ENCODE measurements at places on chromosomes 6 and 20.
A peak's percentile ranks its signal among the peaks of the same experiment; 100 is the strongest.

DNA sequence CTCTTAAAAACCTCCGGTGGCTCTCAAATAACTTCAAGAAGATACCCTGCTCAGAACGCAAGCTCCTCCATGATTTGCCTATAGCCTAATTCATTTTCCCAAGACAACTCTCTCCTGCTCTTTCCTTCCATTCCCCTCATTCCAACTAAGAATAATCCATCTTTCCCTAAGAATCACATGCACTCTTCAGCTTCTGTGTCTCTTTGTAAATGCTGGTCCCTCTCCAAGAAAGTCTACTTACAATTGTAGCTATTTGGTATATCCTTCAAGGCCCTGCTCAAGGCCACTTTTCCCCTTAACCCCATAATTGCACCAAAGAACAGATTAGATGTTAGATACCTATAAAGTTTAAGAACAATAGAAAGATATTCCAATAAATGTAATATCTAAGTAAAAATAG lies 7.4 kb upstream of the HEY2 start:
- no peaks in the 10 kb centered on the region for H3K36me3 ChIP-seq
- DNase-seq: no peak
- H3K4me3 ChIP-seq: no peak overlapping the region

- DNase-seq: peak; percentile 5
- H3K36me3 ChIP-seq: peaks cover 27% of the 10 kb centered on the region
- peaks cover 30% of the 10 kb centered on the region for H3K4me1 ChIP-seq
- H3K27me3 ChIP-seq: no peaks in the 10 kb centered on the region
- no peak overlapping the region for H3K4me3 ChIP-seq
Measured at GRCh38 chr20:13819885-13820645, 35.2 kb downstream of the NDUFAF5 start.

- H3K27ac ChIP-seq: no peak overlapping the region
- no peak for DNase-seq
- peaks cover 28% of the 10 kb centered on the region for H3K27me3 ChIP-seq
- peaks cover 1% of the 10 kb centered on the region for H3K36me3 ChIP-seq
- peaks cover 3% of the 10 kb centered on the region for H3K4me1 ChIP-seq
Measured at GRCh38 chr20:9070304-9070703, 1.4 kb downstream of the PLCB4 start.

GRCh38 chr6:14838133-14838583 lies 407.7 kb upstream of the JARID2 start:
- H3K4me1 ChIP-seq: peaks cover 14% of the 10 kb centered on the region
- no peak overlapping the region for H3K27ac ChIP-seq
- H3K27me3 ChIP-seq: peaks cover 18% of the 10 kb centered on the region
- DNase-seq: no peak
- H3K36me3 ChIP-seq: no peaks in the 10 kb centered on the region

GRCh38 chr6:137743493-137743892 lies 123.6 kb upstream of the TNFAIP3 start:
- H3K27me3 ChIP-seq: no peaks in the 10 kb centered on the region
- no peak for DNase-seq
- H3K36me3 ChIP-seq: no peaks in the 10 kb centered on the region
- peaks cover 30% of the 10 kb centered on the region for H3K4me1 ChIP-seq

- H3K27ac ChIP-seq: no peak overlapping the region
- H3K36me3 ChIP-seq: peaks cover 1% of the 10 kb centered on the region
- H3K27me3 ChIP-seq: no peaks in the 10 kb centered on the region
Measured at GRCh38 chr20:36849333-36850065, 26.4 kb upstream of the TLDC2 start.

GRCh38 chr6:30234356-30234755 lies 21.1 kb upstream of the TRIM26 start:
- DNase-seq: no peak
- no peak overlapping the region for H3K4me3 ChIP-seq
- no peak overlapping the region for H3K27ac ChIP-seq
- H3K27me3 ChIP-seq: peaks cover 33% of the 10 kb centered on the region

DNA sequence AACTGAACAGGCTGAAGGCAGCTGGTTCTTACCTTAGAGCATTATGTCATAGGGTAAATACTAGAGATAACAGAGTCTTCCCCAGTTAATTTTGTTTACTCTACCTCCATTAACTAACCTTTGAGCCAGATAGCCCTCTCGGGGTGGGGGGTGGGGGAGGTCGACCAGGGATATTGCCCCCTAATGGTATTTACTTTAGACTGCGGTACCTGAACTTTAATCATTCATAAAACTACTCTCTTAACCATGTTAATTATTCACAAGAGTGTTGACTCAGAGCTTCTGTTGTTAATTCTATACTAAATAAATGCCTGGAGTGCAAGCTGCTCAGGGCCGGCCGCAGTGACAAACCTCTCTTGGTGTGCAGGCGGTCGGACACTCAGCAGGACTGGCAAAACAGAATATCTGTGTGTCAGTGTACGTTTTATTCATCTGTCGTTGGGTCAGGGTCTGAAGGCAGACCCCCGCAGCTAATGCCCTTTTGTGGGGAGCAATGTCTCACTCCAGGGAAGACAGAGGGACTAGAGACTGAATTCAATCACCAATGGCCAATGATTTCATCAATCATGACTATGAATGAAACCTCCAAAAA lies 152.4 kb upstream of the COL21A1 start:
- peaks cover 1% of the 10 kb centered on the region for H3K27me3 ChIP-seq
- H3K4me3 ChIP-seq: no peak overlapping the region
- no peak overlapping the region for H3K27ac ChIP-seq
- no peaks in the 10 kb centered on the region for H3K4me1 ChIP-seq
- peaks cover 1% of the 10 kb centered on the region for H3K36me3 ChIP-seq

DNA sequence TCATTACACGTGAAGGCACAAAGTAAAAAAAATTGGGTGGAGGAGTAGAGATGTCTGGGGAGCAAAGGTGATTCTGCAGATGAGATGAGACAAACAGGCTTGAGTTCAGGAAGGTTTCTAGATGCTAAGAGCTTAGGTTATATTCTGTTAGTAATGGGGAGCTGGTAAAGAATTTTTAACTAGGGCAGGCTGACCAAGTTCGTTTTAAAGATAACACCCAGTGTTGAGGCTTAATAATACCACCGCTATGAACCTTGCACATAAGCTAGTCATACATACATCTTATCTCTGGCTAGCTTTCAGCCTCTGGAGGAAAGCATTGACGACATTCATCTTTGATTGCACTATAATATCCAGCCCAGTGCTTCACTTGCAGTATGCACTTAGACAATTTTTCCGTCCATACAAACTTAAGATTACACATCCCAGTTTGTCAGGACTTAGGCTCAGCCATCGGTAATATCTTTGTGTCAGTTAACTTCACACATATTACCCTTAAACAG lies 12.1 kb downstream of the NHSL1 start:
- no peaks in the 10 kb centered on the region for H3K27me3 ChIP-seq
- no peaks in the 10 kb centered on the region for H3K36me3 ChIP-seq
- H3K4me1 ChIP-seq: peaks cover 7% of the 10 kb centered on the region
- no peak for DNase-seq

- no peak for DNase-seq
- no peaks in the 10 kb centered on the region for H3K36me3 ChIP-seq
- H3K27ac ChIP-seq: no peak overlapping the region
- H3K27me3 ChIP-seq: peaks cover 20% of the 10 kb centered on the region
- no peak overlapping the region for H3K4me3 ChIP-seq
Measured at GRCh38 chr6:139640448-139640847, 266.0 kb upstream of the CITED2 start.

DNA sequence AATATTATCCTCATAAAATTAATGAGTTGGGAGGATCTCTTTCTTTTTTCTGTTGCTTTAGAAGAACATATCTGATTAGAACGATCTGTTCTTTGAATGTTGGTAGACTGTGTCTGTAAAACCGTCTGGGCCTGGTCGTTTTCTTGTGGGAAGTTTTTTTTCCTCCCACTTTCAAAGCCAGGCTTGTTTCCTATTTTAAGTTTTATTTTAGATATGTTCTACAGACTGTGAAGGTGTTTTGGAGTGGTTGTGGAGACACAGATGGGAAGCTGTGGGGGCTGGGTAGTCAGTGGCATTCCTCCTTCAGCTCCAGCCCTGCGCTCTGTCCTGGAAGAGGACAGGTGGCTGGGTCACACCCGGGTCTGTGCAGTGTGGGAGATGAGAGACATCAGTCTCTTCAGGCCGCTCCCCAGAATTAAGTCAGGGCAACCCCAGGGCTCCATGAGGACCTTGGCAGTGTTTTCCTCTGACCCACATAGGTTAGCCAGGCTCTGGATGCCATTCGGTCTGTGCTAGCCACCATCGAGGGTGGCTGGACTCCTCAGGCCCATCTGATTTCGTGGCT lies 92.0 kb upstream of the SCP2D1 start:
- H3K4me1 ChIP-seq: peaks cover 17% of the 10 kb centered on the region
- no peak overlapping the region for H3K27ac ChIP-seq
- no peak overlapping the region for H3K4me3 ChIP-seq

GRCh38 chr20:6045566-6045965 lies 8.3 kb downstream of the LRRN4 start:
- DNase-seq: no peak
- no peak overlapping the region for H3K4me3 ChIP-seq
- H3K27ac ChIP-seq: no peak overlapping the region
- H3K36me3 ChIP-seq: peaks cover 12% of the 10 kb centered on the region

- no peak overlapping the region for H3K27ac ChIP-seq
- H3K4me1 ChIP-seq: no peaks in the 10 kb centered on the region
- H3K4me3 ChIP-seq: no peak overlapping the region
- H3K36me3 ChIP-seq: no peaks in the 10 kb centered on the region
Measured at GRCh38 chr6:39806278-39806677, 14.1 kb downstream of the DAAM2 start.

DNA sequence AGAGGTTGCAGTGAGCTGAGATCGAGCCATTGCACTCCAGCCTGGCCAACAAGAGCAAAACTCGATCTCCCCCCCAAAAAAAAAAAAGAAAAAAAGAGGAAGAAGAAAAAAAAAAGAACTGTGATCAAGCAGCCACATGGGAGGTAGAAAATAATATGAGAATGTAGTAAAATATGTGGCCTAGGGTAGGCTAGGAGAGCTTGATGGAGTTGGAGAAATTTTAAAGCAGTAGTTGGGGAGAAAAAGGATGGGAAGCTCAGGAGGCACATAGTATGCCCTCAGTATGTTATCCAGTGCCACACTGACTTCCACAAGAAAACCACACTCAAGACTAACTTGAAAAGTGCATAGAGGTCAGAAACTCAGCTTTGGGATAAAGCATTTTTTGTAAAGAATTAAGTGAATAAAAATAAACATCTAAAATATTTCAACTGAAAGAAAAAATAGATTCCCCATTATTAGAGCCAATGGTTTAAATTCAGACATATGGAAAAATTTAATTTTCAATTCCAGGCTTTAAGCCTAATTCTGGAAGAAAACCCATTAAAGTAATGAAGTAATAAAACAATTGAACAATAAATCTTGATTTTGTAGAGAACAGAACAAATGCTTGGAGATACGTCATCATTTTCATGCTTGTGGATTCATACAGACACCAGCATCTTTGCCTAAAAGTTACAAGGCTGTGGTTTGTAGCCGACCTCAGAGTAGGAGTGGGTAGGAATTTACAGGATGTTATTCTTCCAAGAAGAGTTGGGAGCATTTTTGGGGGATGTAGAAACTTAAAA lies 34.7 kb downstream of the PLEKHG1 start:
- no peaks in the 10 kb centered on the region for H3K36me3 ChIP-seq
- H3K27me3 ChIP-seq: peaks cover 17% of the 10 kb centered on the region
- DNase-seq: no peak
- peak overlapping the region; percentile 77 for H3K27ac ChIP-seq
- H3K4me1 ChIP-seq: peaks cover 68% of the 10 kb centered on the region

GRCh38 chr6:30102414-30102969 lies 10.4 kb downstream of the TRIM31 start:
- no peak overlapping the region for H3K27ac ChIP-seq
- H3K4me1 ChIP-seq: peaks cover 43% of the 10 kb centered on the region
- H3K27me3 ChIP-seq: peaks cover 51% of the 10 kb centered on the region
- peak; percentile 8 for DNase-seq

DNA sequence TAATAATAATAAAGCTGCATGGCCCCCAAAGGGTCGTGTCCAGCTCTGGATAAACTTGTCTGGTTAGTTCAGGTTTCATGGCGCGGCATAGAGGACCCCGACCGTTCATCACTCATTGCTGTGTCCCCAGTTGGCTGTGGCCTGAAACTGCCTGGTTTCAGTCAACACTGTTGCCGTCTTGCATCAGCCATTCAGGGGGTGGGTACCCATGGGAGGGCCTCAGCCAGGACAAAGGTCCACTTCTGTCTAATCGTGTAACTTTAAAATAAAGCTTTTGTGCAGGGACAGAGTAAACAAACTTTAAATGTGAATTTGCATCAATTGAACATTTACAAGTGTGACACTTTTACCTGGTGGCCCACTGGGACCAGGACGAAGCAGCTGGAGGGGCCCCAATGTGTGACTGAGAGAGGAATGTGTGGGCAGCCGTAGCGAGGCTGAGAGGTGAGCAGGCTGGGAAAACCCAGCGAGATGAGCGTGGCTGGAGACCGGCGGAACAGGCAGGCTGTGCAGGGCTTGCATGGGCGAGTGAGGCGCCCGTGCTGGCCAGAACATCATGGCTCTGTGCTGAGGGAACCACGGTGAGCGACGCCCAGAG lies 22.3 kb upstream of the UNC93A start:
- DNase-seq: no peak
- no peak overlapping the region for H3K27ac ChIP-seq
- no peak overlapping the region for H3K4me3 ChIP-seq
- no peaks in the 10 kb centered on the region for H3K4me1 ChIP-seq

DNA sequence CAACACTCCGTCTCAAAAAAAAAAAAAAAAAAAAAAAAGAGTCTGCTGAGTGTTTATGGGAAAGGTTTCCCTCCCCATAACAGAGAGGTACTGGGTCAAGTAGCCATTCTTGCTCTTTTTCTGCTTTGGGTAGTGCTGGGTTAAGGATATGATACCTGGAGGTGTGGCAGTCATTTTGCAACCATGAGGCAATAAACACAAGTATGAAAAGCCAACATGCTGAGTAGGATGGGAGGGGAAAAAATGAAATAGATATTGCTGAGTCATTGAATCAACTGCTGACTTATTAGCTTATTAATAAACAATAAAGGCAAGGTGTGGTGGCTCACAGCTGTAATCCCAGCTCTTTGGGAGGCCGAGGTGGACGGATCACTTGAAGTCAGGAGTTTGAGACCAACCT lies 2.3 kb upstream of the TOMM34 start:
- no peak overlapping the region for H3K4me3 ChIP-seq
- H3K27me3 ChIP-seq: no peaks in the 10 kb centered on the region
- peaks cover 34% of the 10 kb centered on the region for H3K36me3 ChIP-seq
- H3K4me1 ChIP-seq: peaks cover 76% of the 10 kb centered on the region
- H3K27ac ChIP-seq: peak overlapping the region; percentile 78

- peaks cover 35% of the 10 kb centered on the region for H3K27me3 ChIP-seq
- H3K27ac ChIP-seq: no peak overlapping the region
- H3K36me3 ChIP-seq: no peaks in the 10 kb centered on the region
- H3K4me1 ChIP-seq: peaks cover 3% of the 10 kb centered on the region
- no peak overlapping the region for H3K4me3 ChIP-seq
Measured at GRCh38 chr20:6123649-6124014, 802 bp upstream of the FERMT1 start.

DNA sequence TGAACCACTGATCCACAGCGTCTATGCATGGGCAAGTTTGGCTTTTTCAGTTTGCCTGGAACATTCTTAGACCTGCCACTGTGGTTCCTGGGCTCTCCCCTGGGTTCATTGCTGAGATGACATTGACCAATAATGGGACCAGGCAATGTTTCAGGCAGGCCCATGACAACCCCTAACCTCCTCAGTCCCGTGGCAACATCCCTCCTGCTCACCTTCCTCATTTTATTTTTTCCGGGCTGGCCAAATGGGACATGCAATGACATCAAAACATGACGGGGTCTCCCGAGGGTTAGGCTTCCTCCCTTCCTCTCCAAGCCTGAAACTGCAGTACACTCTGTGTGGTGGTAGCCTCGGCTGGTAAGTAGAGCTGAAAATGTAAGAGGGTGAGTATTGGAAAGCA lies 234.0 kb upstream of the RREB1 start:
- no peak overlapping the region for H3K4me3 ChIP-seq
- peaks cover 2% of the 10 kb centered on the region for H3K4me1 ChIP-seq
- no peak overlapping the region for H3K27ac ChIP-seq
- H3K27me3 ChIP-seq: peaks cover 5% of the 10 kb centered on the region
- no peak for DNase-seq

Data from activated naive CD8-positive, alpha-beta T cell treated with anti-CD3 and anti-CD28 coated beads, Interleukin-2, amount 50 U/mL, for 24 hours (primary cell).